HuH-7.5 (cell line): ENCODE measurements at places on chromosomes 12 and 14.

GRCh38 chr14:64561631-64562030, 11.9 kb downstream of the PPP1R36 start:
- no peak for DNase-seq

DNA sequence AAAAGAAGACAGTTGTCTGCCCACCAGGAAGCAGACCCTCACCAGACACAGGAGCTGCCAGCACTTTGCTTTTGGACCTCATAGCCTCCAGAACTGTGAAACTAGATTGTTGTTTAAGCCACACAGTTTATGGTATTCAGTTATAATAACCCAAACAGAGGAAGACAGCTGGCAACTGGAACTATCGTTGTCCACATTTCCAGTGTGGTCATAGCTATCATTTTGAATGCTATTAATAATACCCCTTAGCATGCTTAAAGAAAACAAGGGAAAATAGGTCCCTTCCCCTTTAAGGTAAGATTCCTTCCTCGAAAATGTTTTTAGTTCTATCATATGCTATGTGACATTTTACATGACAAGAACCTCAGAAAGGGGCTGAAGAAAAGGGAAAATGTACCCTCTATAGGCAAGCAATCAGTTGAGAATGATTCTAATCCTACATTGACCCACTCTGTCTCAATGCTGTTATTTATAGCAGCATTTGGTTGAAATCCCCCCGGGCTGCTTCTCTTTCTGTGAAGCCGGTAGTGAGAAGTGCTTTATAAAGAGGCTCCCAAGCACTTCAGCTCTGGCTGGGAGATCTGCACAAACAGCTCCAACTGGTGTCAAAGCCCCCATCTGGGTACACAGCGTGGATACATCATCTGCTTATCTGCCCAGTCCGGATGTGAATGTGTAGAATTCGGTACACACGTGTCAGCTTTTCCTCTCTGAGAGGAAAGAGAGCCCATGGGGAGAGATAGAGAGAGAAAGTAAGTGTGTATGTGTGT, 221.2 kb upstream of the FLRT2 start:
- DNase-seq, result no peak

- DNase-seq, result no peak
These were observed 149.0 kb upstream of the RMST start for GRCh38 chr12:97313471-97314190.

- DNase-seq, result no peak
These were observed 85.0 kb upstream of the GTF2A1 start for GRCh38 chr14:81305743-81306142.

- DNase-seq, result no peak
These were observed 510 bp upstream of the TTC8 start for GRCh38 chr14:88823968-88824313.

DNA sequence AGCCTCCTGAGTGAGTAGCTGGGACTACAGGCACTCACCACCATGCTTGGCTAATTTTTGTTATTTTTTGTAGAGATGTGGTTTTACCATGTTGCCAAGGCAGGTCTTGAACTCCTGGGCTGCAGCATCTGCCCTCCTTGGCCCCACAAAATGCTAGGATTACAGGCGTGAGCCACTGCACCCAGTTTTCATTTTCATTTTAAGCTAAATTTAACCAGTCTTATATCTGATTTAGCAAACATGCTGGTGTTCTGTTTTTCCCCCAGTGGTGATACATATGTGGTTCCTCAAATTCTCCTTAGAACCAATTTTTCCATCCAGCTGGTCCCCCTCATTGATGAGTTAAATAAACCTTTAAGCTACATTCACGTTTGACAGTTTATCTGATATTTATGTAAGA, 43.8 kb upstream of the BICD1 start:
- no peak for DNase-seq

DNA sequence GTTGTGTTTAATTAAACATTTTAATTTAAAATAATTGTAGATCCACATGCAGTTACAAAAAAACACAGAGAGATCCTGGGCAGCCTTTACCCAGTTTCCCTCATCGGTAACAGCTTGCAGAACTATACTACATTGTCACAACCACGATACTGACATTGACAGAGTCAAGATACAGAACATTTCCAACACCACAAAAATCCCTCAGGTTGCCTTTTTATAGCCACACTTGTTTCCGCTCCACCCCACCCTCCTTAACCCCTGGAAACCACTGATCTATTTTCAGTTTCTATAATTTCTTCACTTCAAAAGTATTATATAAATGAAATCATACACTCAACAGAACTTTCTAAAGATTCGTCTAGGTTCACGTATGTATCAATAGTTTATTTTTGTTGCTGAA, 458.8 kb upstream of the SOX5 start:
- DNase-seq, result no peak

DNA sequence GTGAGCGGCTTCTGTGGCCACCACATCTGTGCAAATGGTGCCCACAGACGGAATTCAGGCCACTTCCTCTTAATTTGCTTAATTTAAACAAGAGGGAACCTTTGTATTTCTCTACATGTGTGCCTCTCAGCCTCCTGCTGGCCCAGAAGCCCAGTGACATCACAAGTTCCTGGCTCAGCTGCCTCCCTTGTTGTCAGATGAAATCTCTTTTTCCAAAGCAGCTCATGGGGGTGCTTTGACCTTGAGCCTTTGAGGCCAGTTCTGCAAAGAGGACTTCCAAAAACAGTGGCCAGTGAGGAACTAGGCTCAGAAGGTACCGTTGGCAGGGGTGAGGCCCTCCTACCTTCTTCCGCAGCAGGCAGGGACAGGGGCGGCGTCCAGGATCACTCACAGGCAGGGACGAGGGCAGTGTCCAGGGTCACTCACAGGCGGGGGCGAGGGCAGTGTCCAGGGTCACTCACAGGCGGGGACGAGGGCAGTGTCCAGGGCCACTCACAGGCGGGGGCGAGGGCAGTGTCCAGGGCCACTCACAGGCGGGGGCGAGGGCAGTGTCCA, 35.0 kb upstream of the GALNT9 start:
- DNase-seq, result no peak

- DNase-seq, result no peak
These were observed 22.3 kb upstream of the AMN1 start for GRCh38 chr12:31751085-31751484.

DNA sequence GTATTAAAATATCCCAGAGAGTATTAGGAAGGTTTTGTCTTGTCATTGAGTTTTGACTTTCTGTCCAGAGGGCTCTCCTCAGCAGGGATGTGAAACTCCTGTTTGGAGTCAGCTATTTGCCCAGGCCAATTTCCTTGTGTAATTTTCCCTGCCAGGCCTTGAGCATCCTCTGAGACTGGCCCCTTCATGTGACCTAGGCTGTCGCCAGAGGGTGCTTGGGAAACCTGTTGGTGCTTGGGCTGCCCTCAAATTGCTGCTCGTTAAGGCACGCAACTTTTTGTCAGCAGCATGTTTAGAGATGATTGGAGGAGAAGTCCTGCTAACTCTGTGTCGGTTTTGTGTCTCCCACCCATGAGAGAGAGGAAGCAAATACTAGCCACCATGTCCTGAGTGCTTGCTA, 39.1 kb downstream of the IQSEC3 start:
- DNase-seq, result no peak

DNA sequence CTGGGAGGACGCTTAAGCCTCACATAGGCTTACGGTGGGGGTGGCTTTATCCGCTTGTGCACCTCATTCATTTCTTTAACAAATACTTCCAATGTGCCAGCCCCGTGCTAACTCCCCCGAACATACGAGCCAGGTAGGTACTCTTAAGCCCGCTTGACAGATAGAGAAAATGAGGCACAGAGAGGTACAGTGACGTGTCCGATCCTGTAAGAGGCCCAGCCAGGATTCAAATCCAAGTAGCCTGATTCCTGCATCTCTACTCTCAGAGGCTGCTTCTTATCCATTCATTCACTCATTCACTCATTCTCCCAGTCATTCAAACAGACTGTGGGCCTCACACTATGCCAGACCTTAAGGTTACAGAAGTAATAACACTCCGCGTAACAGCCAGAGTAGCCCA, 477 bp downstream of the OAS3 start:
- DNase-seq, result no peak

- DNase-seq, result no peak
These were observed 21.0 kb downstream of the WIF1 start for GRCh38 chr12:65100140-65100539.

DNA sequence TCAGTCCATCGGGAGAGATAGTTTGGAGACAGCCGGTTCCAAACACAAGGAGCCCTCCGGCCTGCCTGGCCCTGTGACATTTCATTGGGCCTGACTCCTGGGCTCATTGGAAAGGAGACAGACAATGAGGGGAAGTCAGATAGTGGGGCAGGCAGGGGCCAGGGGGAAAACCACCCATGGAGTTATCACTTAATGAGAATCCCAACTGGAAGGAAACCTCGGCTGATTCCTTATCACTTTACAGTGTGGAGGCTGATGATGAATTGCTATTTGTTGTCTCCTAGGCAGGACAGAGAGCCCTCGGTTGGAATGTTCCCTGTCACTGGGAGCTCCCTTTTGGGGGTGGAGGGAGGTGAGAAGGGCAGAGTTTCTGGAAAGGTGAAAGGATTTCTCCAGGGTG, 44.4 kb downstream of the TBX5 start:
- no peak for DNase-seq

DNA sequence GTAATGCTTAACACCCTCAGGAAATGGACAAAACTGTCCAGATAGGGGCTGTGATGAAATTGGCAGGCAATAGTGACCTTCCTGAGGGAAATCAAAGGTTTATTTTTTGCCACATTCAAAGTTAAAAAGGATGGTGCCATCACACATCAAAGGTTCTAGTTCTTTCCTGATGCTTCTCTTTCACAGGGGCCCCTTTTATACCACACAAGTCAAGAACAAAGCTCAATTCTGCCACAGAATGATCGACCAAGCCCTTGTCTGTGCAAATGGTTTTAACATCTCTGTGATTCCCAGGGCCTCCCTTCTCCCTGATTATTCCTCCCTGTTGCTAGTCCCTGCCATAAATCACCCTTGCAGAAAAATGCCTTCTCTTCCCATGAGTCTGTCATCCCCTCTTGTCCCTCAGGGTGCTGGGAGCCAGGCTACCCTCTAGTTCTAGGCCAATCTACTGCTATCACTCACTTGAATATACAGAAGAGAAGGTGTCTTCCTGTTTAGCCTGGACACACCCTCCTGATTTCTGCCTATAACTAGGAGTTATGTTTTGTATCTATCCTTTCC, 22.7 kb downstream of the SMCO2 start:
- no peak for DNase-seq

DNA sequence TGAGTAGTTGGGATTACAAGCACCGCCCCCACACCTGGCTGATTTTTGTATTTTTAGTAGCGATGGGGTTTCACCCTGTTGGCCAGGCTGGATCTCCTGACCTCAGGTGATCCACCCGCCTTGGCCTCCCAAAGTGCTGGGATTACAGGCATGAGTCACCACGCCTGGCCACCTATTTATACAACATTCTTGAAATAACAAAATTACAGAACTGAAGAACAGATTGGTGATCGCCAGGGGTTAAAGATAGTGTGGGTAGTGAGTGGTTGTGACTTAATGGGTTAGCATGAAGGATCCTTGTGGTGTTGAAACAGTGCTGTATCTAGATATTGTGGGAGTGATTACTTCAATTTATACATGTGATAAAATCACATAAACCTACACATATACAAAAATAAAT, 7.4 kb downstream of the GLIPR1L1 start:
- DNase-seq, result no peak

GRCh38 chr12:50132505-50133135, 20.6 kb downstream of the COX14 start:
- no peak for DNase-seq

DNA sequence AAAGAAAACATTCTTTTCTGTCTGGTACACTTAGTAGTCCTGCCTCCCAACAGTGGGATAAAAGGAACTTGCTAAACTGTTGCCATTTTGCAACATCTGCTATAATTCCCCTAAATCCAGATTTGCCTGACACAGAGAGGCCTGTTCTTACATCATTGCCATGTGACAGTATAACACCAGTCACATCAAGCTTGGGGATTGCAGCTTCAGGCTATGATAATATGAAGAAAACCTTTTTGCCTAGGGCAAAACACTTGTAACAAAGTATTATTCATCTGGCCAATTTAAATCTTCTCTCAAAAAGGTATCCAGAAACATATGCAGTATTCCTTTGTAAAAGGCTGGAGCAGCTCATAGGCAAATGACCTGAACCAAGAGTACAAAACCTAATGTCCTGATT, 80.9 kb upstream of the OTX2 start:
- DNase-seq, result no peak

DNA sequence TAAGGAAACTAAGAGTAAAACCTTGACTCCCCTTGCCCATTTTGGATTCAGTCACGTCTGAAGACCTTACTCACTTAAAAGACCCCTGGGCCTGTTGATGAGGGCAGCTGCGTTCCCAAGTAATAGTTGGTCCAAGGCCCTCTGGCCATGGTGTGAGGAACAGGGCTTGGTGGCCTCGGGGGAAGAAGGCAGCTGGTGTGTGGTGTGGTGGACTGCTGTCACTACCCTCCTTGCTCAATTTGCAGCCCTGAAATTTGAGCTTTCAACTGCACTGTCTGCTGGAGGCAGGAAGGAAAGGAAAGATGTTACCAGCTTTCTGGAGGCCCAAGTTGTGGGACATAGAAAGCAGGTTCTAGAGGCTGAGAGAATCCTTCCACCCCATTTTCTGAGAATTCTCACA, 128.2 kb downstream of the SLC38A6 start:
- DNase-seq, result no peak

GRCh38 chr12:53268630-53269562, 797 bp downstream of the ESPL1 start:
- DNase-seq, result no peak

DNA sequence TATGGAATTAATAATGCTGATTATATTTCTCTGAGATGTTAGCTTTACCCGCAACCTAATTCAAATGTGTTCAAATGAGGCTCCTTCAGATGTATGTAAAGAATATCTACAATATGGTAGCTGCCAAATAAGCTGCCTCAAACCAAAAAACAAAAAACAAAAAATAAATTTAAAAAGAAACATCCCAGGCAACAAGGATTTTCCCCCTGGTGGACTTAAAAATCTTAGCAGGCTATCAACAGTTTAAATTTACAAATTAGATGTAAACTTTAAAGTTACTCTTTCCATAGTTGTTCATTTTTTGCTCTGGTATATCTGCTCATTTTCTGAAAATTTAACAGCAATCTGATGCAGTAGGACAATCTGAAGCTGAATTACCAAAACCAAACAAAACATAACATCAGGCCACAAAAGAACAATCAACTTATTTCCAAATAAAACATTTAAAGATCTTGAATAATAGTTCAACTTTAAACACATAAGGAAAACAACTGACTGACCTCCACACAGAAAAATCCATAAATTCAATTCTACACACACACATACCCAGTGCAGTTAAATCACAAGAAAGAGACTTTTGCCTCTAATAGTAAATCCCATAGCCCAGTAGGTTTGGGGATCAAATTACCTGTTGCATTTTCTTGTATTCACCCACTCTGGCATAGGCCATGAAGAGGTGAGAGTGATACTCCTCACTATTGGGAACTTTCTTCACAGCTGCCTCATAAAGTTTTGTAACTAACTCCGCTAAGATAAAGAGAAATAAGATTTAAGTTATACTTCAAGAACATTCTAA, 21.3 kb downstream of the NAA25 start:
- no peak for DNase-seq

- no peak for DNase-seq
These were observed 886.2 kb downstream of the DIO2 start for GRCh38 chr14:79325071-79325470.
